ENCODE measurements at places on chromosomes 3 and 15.

- DNase-seq: no peak
Observed at GRCh38 chr15:100297812-100298211, 44.0 kb downstream of the ADAMTS17 start.

- no peak for DNase-seq
Observed at GRCh38 chr3:8529738-8530525, 28.3 kb downstream of the LMCD1 start.

- DNase-seq: no peak
Observed at GRCh38 chr3:134481166-134481565, 4.6 kb downstream of the ANAPC13 start.

- no peak for DNase-seq
Observed at GRCh38 chr3:130688697-130689470, 57.7 kb downstream of the PIK3R4 start.

- no peak for DNase-seq
Observed at GRCh38 chr15:81481346-81481745, 107.3 kb upstream of the TMC3 start.

DNA sequence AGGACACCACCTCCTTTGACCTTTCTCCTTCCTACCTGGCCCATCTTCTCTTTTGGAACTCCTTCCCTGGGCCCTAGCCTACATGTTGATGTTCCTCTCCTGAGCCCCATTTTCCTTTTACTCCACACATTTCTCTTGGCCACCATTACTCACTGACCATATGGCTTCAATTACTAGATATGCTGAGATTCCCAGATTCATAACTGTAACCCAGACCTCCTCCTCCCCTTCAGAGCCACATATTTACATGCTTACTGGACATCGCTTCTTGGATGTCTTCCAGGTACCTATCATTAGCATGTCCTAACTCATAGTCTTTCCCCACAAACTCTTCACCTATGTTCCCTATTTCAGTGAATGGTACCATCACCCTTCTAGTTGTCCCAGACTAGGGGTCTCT, 24.4 kb upstream of the TRIM59 start:
- no peak for DNase-seq

DNA sequence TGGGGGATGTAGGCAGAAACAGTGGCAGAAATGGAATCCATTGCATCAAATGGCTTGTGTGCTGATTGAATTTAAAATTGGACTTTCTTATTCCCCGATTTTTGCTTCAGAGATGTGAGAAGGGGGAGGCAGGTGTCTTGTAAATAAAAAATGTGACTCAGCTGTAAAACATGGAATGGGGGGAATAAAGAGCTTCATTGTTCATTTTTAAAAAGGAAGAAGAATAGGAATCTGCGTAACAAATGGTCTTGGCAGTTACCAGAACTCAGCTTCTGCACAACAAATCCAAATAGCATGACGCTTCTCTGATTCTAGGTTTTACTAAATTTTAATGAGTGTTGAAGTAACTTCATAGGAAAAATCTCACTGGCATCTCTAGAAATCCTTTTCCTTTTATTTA, 323.9 kb upstream of the GBE1 start:
- DNase-seq: no peak

DNA sequence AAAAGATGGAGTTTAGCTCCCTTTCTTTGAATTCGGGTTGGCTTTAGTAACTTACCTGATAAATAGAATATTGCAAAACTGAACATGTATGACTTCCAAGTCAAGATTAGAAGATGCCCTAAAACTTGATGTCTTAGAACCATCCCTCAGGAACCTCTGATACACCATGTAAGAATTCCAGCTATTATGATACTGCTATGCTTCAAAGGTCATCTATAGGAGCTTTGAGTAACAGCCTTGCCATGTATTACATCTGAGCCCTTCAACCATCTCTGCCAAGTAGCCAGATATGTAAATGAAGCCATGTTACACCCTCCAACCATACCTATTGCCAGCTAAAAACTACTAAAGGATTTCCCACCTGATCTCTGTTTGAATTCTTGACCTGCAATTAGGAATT, 854.2 kb downstream of the SI start:
- no peak for DNase-seq

DNA sequence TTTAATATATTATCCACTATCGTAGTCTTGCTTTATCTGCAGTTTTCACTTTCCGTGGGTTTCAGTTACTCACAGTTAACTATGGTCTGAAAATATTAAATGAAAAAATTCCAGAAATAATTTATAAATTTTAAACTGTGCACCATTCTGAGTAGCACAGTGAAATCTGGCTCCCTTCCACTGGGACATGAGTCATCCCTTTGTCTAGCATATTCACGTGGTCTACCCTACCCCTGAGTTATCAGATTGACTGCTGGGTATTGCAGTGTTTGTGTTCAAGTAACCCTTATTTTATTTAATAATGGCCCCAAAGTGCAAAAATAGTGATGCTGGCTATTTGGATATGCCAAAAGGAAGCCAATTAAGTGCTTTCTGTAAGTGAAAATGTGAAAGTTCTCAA, 539.5 kb upstream of the AGTR1 start:
- peak; percentile 42 for DNase-seq

DNA sequence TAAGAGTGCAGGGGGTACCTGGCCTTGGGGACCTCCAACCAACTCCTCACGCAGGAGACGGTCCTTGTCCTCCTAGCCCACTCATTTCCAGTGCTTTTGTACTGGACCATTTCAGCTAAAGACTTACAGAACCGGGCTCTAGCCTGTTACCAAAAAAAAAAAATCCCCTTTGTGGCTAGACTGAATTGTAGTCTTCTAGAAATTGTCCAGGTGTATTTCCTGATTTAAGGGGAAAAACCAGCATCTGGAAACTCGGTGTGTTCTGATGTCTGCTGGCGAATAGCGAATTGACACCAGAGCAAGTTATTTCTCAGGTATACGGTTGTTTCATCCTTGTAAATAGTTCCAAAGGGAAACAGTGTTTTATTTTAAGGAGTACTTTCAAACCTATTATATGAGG, 21.1 kb upstream of the MINDY4B start:
- no peak for DNase-seq

DNA sequence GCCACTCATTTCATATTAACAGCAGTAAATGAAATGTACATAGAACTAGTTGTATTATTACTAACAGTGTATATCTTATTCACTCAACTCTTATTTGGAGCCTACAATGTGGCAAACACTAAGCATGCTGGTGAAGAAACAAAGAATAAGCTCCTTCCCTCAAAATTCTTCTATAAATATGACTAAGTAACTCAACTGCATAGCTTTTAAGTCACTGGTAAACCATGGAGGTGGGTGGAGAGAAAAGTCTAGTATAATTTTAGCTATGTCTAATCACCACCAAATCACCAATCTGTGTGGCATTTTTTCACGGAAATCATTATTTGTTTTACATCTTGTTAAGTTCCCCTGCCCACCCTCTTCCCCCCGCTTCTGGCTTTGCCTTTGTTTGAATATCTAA, 17.5 kb downstream of the COPS2 start:
- DNase-seq: no peak

DNA sequence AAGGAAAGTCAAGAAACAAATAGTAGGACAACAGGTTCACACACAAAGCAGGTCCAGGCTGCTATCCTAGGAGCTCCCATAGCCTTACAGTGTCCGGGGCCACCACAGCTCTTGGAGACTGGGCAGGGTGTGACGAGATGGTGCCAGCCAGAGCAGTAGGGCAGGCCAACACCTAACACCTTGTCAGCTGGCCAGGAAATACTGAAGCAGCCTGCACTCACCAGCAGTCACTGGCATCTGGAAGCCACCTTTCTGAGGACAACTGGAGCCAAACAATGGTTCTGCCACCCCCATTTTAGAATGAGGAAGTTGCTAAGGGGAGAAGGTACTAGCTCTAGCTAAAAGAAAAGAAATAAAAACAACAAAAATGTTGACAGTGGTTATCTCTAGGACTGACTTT, 47.2 kb downstream of the CCDC12 start:
- no peak for DNase-seq

DNA sequence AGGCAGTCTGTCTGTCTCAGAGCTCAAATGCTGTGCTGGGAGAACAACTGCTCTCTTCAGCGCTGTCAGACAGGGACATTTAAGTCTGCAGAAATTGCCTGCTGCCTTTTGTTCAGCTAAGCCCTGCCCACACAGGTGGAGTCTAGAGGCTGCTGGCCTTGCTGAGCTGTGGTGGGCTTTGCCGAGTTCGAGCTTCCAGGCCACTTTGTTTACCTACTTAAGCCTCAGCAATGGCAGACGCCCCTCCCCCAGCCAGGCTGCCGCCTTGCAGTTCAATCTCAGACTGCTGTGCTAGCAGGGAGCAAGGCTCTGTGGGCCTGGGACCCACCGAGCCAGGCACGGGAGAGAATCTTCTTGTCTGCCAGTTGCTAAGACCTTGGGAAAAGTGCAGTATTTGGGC, 25.0 kb upstream of the RPP14 start:
- DNase-seq: no peak

- DNase-seq: peak; percentile 38
Observed at GRCh38 chr3:89098964-89099585, 8.3 kb upstream of the EPHA3 start.
